ENCODE measurements at places on chromosomes 5 and 9.

- no peak for DNase-seq
These were observed 71.9 kb downstream of the ARRDC3 start for GRCh38 chr5:91311168-91311696.

DNA sequence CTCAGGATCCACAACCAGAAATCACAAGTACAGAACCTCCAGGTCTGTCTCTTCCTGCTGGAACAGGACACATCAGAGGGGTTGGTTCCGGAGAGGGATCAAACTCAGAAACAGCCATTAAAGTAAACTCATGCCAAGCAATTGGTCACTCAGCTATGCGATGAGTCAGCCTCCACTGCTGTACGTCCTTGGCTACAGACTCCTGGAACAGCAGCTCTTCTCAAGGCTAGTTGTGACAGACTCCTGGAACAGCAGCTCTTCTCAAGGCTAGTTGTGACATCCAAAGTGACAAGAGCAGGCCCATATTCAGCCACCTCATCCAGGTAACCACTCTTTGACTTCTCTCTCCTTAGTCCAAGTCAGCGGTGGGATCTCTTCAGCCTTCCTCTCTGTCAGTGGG, at the start of gene SPINK13:
SPINK13 (plus strand) TSS at position 229 of the 400 bp plus-strand sequence. CDS start 1,279 bp downstream, outside the sequence.
- no peak for DNase-seq

DNA sequence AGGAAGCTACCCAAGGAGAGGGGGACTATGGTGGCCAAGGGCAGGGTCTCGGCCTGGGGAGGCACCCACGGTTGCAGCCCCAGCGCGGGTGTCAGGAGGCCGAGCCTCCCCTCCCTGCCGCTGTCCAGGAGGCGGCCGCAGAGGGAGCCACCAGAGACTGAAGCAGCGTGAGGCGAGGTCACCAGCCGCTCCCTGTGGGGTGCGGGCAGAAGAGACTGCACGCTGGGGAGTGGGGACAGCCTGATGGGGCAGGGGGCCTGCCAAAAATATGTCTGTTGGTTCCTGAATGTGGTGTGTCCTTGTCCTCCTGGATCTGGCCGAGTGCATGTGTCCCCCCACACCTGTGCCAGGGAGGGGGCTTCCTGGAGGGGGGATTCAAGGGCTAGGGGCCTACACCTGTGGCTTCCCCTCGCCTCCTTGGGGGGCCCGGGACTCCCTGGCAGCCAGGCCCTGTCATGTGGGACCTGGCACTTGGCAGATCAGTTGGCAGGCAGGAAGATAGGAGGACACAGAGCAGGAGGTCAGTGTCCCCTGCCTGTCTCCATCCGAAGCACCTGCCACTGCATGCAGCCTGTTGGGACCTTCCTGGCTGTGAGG, 131.2 kb downstream of the DAB2IP start:
- no peak for DNase-seq

DNA sequence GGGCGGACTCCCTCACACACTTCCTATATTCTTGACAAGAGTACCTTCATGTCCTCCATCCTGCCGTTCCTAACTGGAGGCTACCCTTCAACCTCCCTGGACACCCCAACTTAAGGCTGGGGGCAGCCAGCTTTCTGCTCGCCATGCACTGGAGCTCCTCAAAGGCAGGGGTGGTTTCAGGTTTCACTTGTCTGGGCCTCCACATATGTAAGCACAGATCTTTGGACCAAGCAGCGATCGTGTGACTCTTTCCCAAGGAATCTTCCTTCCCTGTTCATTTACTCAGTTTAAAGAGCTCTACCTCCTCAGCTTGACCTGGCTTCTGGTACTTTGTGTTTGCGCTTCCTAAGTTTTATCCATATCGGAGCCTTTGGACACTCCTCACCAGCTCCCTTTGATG, 34.2 kb upstream of the TRPC7 start:
- no peak for DNase-seq

- no peak for DNase-seq
These were observed 9.6 kb downstream of the SLCO4C1 start for GRCh38 chr5:102286476-102286875.

- DNase-seq, result no peak
These were observed 47.1 kb downstream of the CAST start for GRCh38 chr5:96709152-96709821.

- DNase-seq, result no peak
These were observed 428.8 kb upstream of the CDH6 start for GRCh38 chr5:30764704-30765103.
